Stimulated activated CD8-positive, alpha-beta memory T cell treated with anti-CD3 and anti-CD28 coated beads, Interleukin-12 subunit alpha, Interleukin-12 subunit beta, amount 100 ng/mL, for 1 hour (primary cell): ENCODE measurements at places on chromosomes 16 and 17.

DNA sequence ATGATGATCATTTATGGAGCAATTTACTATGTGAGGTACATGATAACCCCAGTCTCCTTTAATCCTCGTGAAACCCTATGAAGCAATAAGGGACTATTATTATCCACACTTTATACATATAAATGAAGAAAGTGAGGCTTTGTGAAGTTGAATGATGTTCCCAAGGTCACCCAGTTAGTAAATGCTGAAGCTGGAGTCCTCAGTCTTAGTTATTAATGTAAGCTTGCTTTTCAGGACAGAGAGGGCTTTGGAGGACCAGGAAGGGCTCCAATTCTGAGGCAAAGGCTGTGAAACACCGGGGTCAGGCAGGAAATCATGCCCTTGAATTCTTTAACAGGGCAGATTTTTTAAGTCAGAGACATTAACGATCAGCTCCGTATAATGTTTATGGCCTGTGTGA lies 36.8 kb downstream of the KSR1 start:
- DNase-seq: no peak

- DNase-seq: no peak
Observed at GRCh38 chr16:24754543-24754942, 25.1 kb downstream of the TNRC6A start.

DNA sequence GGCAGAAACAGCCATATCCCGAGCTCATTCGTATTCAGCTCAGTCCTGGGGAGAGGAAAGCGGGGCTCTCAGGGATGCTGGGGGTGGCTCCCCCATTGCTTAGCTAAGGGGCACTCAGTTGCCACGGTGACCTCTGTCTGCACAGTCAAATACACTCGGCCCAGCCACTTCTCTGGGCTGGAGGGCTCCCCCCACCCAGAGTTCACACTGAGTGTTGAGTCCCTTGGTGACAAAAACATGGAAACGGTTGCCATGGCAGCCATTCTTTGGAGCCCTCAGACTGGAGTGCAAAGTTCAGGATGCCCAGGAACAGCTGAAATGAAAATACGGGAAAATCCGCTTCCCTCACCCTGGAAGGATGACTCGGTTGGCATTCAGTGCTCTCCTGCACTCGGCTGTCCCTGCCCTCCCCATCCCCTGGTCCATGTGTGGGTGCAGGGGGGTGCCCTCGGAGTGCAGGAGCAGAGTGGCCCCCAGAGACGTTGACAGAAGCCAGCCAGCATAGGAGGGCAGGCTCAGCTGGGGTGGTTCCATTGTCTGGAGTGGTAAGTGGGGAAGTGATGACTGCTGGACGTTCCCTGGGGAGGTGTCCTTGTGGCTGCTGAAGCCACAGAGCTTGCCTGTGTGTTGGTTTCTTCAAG lies 216.5 kb downstream of the NTN1 start:
- no peak for DNase-seq

DNA sequence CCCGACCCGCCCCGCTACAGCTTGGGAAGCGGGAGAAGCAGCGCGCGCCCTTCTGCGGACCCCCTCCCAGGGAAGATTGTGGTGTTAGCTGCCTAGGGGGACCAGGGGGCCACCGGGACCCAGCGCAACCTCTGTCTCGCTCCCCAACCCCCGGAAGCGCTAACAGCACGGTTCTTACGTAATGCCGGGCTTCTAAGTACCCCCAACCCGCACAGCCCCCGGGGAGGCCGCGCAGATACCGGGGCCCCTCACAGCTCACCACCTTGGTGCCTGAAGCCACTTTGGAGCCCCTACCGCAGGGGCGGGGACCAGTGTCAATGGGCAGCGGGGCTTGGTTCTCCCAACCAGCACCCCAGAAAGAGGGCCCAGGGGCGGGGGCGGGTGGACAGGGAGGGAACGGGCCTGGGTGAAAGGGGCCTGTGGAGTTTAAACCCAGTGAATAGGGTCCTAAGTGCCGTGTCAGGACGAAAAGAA lies 348 bp downstream of the MPP2 start:
- DNase-seq: no peak

DNA sequence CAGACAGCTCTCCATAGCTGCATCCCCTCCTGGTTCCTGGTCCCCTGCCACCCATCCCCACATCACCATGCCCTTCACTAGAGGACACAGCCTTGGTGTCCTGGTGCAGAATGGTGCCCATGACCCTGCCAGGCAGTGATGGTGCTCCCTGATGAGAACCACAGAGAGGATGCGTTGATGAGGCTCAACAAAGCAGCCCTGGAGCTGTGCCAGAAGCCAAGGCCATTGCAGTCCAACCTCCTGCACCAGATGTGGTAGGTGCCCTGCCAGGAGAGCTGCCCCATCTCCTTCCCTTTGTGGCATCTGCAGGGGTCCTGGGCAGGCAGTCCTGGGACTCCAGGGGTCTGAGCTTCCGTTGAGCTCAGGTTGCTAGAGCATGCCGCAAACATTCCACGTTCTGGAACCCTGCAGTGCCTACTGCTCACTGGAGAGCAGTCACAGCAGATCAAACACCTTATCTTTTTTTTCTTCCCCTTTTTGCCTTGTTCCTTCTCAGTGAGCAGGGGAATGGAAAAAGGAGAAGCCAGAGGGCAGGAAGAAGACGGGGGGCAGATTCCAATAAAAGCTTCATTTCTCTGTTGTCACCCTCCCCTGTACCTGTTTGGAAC lies 5.3 kb upstream of the EPN3 start:
- no peak for DNase-seq

DNA sequence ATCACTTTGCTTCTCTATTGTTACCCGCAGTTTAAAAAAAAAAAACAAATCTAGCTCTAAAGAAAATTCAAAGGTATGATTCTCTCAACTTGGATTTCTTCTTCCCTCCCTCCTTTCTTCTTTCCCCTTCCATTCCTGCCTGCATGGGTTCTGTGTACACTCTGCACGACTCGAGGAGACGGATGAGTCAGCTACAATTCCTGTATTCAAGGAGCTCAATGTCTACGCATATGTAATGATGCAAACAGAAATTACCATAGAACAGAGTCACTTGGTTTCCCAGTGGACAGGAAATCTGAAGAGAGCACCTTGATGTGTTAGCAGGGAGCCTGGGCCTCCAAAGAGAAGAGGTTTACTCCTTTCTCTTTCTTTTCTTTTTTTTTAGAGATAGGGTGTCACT lies 92.3 kb downstream of the VPS53 start:
- no peak for DNase-seq

- DNase-seq: no peak
Observed at GRCh38 chr17:78046923-78047322, 81.6 kb downstream of the TMC6 start.

- DNase-seq: no peak
Observed at GRCh38 chr16:67170949-67171649, 761 bp downstream of the NOL3 start.

DNA sequence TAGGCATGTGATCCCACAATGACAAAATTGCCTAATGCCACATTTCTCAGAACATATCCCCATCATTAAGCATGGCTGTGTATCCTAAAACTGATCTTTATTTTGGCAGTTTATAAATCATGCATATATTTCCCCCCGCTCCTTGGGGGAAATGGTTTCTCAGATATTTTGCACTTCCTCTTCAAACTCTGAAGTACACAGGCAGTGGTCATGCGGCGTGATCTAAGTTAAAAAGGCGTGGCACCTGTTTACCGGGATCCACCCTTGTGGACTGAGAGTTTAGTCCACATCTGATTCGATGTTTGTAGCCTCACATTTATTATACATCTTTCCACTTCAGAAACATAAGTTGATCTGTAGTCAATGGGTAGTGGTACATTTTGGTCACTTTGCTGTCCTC lies 51.4 kb downstream of the USP10 start:
- DNase-seq: no peak

- DNase-seq: no peak
Observed at GRCh38 chr17:17774009-17774881, 62.5 kb downstream of the SREBF1 start.

DNA sequence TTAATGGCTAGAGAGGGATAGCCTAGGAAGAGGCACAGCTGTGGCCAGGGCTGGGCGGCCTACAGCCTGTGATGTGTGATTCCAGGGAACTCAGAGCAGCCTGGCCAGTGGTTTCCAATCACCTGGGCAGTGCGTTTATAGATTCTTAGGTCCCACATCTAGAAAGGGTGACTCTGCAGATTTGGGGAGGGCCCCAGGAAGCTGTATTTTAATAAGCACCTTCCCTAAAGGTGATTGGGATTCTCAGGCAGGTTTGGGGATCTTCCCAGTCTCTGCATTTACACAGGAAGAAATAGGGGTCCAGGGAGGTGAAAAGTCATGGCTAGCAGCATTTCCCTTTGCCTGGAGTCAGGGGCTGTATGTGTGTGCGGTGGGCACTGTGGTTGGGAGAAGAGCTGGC lies 9.5 kb downstream of the SPNS2 start:
- DNase-seq: no peak

- no peak for DNase-seq
Observed at GRCh38 chr17:13425390-13425789, 176.3 kb downstream of the HS3ST3A1 start.

DNA sequence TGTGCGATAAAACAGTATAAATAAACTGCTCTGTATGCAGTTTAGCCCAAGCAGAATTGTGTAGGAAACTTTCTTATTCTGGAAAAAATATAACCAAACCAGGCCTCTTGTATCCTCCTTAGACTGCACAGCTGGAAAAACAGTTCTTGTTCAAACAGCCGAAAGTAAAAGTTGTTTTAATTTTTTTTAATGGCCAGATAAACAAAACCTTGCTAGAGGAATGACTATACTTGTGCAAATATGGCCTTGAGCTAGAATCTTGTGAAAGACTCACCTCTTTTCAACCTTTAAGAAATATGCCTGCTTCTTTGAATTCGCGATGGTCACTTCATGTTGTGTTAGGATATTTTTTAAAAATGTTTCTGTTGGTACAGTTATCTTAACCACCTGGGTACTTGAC lies 114.5 kb upstream of the MAF start:
- DNase-seq: no peak
